Stimulated activated CD8-positive, alpha-beta memory T cell treated with anti-CD3 and anti-CD28 coated beads, Interleukin-15, amount 100 ng/mL, for 24 hours (primary cell): ENCODE measurements at places on chromosomes 12 and 14.

DNA sequence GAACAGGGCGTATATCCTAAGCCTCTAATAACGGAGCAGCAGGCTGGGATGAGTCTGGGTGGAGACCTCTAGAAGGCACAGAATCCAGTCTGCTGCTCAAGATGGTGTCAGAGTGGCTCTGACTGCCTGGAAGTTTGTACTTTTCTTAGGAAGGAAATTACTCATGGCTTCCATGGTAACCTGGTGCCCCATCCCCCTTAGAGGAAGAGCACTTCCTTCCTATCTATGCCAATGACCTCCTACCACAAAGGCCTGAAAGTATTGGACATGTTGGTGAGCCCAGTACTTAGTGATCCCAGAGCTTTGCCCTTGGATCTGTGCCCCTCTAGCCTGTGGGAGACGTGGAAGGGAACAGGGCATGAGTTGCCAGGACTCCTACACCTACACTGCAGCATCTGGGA is 1.5 kb downstream of the BATF start:
- DNase-seq, result no peak

DNA sequence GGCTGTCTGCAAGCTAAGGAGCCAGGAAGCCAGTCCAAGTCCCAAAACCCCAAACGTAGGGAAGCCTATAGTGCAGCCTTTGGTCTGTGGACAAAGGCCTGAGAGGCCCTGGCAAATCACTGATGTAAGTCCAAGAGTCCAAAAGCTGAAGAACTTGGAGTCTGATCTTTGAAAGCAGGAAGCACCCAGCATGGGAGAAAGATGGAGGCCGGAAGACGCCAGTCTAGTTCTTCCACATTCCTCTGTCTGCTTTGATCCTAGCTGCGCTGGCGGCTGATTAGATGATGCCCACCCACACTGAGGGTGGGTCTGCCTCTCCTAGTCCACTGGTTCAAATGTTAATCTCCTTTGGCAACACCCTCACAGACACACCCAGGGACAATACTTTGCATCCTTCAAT is 58.5 kb downstream of the CAPS2 start:
- no peak for DNase-seq

- no peak for DNase-seq
These were observed 170.5 kb downstream of the NDUFA12 start for GRCh38 chr12:94832780-94833681.

- DNase-seq, result no peak
These were observed 85.0 kb downstream of the LLPH start for GRCh38 chr12:66045506-66045905.

DNA sequence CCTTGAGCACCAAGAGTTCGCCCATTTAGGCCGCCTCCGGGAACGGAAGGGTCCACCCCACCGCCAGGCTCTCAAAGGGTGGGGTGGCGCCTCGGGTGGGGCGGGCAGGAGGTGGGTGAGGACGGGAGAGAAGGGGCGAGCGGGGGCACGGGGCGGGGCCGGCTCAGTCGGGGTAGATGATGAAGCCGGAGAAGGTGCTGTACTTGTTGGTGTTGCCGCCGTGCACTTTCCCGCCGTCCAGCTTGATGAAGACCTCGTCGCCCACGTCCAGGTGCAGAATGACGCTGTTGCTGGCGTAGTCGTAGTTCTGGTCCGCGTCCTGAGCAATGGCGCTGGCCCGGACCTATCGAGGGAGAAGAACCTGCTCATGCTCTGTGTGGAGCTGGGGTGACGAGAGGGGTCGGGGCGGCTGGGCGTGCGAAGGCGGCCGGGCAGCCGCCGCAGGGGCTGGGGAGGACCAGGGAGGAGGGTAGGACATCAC is 4.1 kb downstream of the C1QL4 start:
- no peak for DNase-seq
